ENCODE measurements at places on chromosomes 5 and 9.

GRCh38 chr5:1244976-1245375, 19.8 kb downstream of the SLC6A18 start:
- H3K36me3 ChIP-seq: no peaks in the 10 kb centered on the region
- H3K4me3 ChIP-seq: no peak overlapping the region
- H3K27ac ChIP-seq: no peak overlapping the region
- no peaks in the 10 kb centered on the region for H3K4me1 ChIP-seq
- no peak for DNase-seq

DNA sequence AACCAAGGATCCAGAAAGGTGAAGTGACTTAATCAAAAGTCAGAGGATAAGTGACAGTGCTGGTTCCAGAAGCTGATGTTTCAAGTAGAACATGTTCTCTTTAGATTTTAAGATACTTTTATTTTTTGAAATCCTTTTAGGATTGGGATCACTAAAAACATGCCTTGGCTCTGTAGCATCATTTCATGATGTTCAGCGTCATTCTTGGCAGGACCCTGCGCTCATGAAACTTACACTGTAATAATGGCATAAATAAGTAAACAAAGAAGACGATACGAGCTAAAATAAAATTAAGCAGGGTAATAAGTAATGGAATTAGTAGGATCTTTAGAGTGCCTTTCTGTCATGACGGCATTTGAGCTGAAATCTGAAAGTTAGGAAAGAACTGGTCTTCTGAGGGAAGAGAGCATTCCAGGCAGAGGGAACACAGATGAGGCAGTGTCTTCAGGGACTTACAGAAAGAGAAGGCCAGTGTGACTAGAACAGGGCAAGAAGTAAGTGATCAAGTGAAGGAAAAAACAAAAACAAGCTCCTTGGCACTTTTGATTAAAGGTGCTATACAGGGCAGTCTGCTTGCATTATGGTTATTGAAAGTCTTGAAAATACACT, 19.9 kb downstream of the CTNNA1 start:
- no peaks in the 10 kb centered on the region for H3K4me1 ChIP-seq
- H3K27ac ChIP-seq: no peak overlapping the region
- H3K36me3 ChIP-seq: no peaks in the 10 kb centered on the region
- DNase-seq: peak; percentile 41
- no peak overlapping the region for H3K4me3 ChIP-seq
- no peaks in the 10 kb centered on the region for H3K27me3 ChIP-seq

- H3K36me3 ChIP-seq: no peaks in the 10 kb centered on the region
- H3K4me3 ChIP-seq: no peak overlapping the region
These were observed 40.4 kb upstream of the UNC5A start for GRCh38 chr5:176769911-176770310.

DNA sequence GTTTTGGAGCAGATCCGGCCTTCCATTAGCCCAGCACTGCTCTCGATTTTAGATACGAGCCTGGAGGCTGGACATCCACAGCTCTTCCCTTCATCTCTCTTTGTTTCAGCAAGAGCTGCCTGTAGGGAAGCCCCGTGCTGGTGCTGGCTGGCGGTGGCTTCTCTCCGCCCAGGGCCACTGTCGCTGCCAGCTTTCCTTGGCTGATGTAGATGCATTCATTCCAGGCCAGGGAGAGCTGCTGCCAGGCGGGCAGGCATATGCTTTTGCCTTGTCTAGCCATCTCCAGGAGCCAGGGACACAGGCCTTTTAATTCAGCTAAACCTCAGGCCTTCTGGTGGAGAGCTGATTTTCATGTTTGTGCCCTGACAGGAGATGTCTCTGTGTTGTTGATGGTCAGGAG, 409.3 kb upstream of the CLINT1 start:
- H3K36me3 ChIP-seq: no peaks in the 10 kb centered on the region
- H3K4me3 ChIP-seq: no peak overlapping the region
- no peaks in the 10 kb centered on the region for H3K4me1 ChIP-seq
- no peaks in the 10 kb centered on the region for H3K27me3 ChIP-seq
- no peak for DNase-seq

DNA sequence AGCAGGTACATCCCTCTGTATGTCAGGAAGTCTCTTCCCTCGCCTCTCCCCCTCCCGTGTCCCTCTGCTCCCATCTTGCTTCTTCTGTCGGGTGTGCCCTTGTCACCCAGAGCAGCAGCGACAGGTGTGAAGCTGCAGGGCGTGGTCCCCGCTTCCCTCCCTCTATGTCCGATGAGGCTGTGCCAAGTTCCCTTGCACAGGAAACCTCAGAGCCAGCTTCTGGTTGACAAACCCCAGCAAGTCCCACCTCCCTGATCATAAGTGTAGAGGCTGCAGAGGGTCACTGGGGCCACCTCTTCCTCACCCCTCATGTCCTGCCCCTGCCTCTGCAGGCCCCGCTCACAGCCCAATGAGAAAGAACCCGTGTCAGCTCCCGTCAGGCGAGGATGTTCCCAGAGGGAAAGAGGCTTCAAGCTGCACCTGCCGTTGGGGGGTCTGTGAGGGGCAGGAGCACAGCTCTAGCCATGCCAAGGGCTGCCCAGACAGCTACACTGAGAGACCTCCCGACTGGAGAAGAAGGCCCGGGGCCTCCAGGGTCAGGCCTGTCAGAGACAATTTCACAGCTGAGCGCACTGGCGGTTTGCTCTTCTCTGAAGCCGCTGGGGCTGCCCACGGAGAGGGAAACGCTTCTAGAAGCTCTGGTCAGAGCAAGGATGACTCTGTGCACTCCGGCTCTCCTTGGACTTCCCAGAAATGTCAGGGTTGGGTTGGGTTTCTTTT, 73.3 kb downstream of the AK8 start:
- H3K36me3 ChIP-seq: no peaks in the 10 kb centered on the region
- H3K4me1 ChIP-seq: no peaks in the 10 kb centered on the region
- no peak overlapping the region for H3K27ac ChIP-seq
- DNase-seq: no peak
